ENCODE measurements at places on chromosomes 6 and 20. TPM values are rescaled to one million over a fixed set of nuclear protein-coding genes. Genes with fewer than 3 reads are reported as not detected.

GRCh38 chr20:46546298-46546697 is 4.2 kb downstream of the OCSTAMP start:
- no peak overlapping the region for H3K4me3 ChIP-seq
- no peaks in the 10 kb centered on the region for H3K36me3 ChIP-seq
- DNase-seq = no peak
- no peak overlapping the region for H3K27ac ChIP-seq
- no peaks in the 10 kb centered on the region for H3K27me3 ChIP-seq

Gene TRIM15
- not detected for total RNA-seq

- DNase-seq = no peak
- H3K36me3 ChIP-seq = no peaks in the 10 kb centered on the region
- H3K27ac ChIP-seq = no peak overlapping the region
- H3K27me3 ChIP-seq = no peaks in the 10 kb centered on the region
- H3K4me3 ChIP-seq = no peak overlapping the region
- no peaks in the 10 kb centered on the region for H3K4me1 ChIP-seq
Measured at GRCh38 chr6:19796452-19796851, 40.7 kb upstream of the ID4 start.

Gene OLIG3
- total RNA-seq = not detected

Gene HSPA12B
- total RNA-seq = not detected

Gene CCN5
- total RNA-seq = not detected

GRCh38 chr6:119463081-119463626 is 113.6 kb upstream of the MAN1A1 start:
- no peak for DNase-seq
- no peaks in the 10 kb centered on the region for H3K36me3 ChIP-seq
- no peak overlapping the region for H3K4me3 ChIP-seq

Gene ATP9A
- total RNA-seq = not detected

DNA sequence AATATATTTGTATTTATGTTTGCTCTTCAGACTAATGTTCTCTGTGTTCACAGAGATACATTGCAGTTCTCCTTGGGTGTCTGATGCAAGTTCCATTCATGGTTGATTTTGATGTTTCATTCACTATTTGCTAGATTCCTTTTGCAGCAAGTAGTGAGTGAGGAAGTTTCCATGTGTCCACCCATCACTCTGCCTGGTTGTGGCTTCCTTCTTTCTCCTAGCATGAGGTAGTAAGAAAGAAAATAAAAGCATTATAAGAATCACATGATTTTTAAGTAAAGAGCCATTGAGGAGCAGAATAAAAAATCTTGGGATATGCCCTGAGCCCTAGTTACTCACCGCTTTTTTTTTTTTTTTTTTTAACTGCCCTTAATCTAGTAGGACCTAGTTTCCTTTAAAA is 8.7 kb downstream of the SASH1 start:
- H3K4me3 ChIP-seq = no peak overlapping the region
- H3K27me3 ChIP-seq = no peaks in the 10 kb centered on the region

DNA sequence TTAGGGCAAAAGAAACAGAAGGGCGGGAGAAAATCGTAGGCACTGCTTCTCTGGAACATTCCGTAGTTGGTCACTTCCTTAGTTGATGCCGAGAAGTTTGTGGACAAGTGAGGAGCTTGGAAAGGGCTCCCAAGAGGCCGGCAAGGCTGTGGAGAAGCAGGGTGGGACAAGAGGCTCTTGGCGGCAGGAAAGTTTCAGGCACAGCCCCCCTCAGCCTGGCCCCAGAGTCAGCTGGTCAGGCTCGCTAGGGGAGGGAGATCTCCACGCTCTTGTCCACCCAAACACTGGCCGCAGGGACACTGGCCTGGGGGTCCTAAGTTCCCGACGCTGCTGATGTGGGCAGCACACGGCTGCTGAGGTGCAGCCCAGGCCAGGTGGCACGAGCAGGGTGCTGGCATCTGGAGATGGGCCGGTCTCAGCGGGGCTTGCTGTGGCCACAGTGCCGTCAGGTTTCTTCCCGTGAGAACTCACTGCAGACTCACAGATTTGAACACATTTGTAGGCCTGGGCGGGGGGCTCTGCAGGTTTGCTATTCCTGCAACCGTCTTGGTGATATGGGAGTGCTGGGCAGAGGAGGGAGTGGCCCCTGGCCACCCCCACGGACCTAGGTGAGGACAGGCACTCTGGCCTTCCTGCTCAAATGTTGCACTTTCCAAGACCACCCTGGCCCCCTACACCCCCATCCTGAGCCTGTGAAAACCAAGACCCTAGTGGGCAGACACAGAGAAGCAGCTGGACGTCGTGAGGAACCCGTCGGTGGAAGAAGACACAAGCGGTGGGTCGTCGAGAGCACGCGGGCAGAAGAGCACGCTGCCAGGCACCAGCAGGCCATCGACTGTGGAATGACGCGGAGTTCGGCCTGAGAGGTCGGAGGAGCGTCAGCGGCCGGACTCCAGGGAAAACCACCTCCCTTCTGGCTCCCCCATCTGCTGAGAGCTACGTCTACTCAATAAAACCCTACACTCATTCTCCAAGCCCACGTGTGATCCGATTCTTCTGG is 160.1 kb downstream of the ERMARD start:
- H3K36me3 ChIP-seq = no peaks in the 10 kb centered on the region
- H3K27me3 ChIP-seq = no peaks in the 10 kb centered on the region
- H3K4me1 ChIP-seq = no peaks in the 10 kb centered on the region

Gene DOK5
- not detected for total RNA-seq

GRCh38 chr20:59749301-59749700 is 145.0 kb downstream of the PHACTR3 start:
- no peaks in the 10 kb centered on the region for H3K27me3 ChIP-seq
- no peaks in the 10 kb centered on the region for H3K4me1 ChIP-seq
- H3K36me3 ChIP-seq = no peaks in the 10 kb centered on the region
- H3K27ac ChIP-seq = no peak overlapping the region

DNA sequence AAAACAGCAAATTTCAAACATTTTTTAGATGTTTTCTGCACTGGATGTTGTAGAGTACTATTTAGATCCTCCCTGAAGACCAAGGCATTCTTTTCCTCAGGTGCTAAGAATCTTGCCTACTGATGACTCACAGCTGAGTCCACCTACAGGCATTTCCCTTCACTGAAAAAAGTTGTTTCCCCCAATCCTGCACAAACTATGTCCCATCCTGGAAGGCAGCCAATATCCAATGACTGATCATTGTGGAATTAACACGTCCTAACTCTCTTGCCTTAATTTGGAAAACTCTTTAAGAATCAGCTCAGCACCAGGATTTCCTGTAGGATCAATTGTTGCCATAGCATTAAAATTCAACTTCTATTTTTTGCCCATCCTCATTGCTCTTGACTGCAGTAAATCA is 268.4 kb upstream of the IRAK1BP1 start:
- H3K4me3 ChIP-seq = no peak overlapping the region
- no peaks in the 10 kb centered on the region for H3K4me1 ChIP-seq
- no peaks in the 10 kb centered on the region for H3K27me3 ChIP-seq
- H3K27ac ChIP-seq = no peak overlapping the region
- DNase-seq = no peak
- H3K36me3 ChIP-seq = no peaks in the 10 kb centered on the region

GRCh38 chr6:97305414-97306066 is 22.5 kb upstream of the MMS22L start:
- H3K4me3 ChIP-seq = no peak overlapping the region
- no peak overlapping the region for H3K27ac ChIP-seq
- DNase-seq = no peak
- H3K36me3 ChIP-seq = no peaks in the 10 kb centered on the region

DNA sequence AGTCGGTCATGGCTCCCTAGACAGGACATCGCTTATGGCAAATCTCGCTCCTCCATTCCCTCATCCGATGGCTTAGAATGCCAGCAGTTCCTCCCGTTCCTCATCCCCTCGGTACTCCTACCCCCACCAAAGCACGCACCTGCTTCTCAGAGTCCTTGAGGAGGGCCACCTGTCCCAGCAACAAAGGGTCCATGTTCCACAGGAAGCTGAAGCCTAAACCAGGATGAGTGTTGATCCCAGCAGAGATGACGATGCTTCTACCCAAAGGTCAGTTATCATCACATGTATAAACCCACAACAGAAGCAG is 111.2 kb downstream of the THBS2 start:
- H3K27me3 ChIP-seq = no peaks in the 10 kb centered on the region
- no peak for DNase-seq
- no peak overlapping the region for H3K4me3 ChIP-seq
- H3K4me1 ChIP-seq = no peaks in the 10 kb centered on the region

GRCh38 chr6:17197607-17198006 is 83.6 kb upstream of the RBM24 start:
- no peak overlapping the region for H3K27ac ChIP-seq
- H3K27me3 ChIP-seq = no peaks in the 10 kb centered on the region
- no peaks in the 10 kb centered on the region for H3K36me3 ChIP-seq
- H3K4me1 ChIP-seq = no peaks in the 10 kb centered on the region

DNA sequence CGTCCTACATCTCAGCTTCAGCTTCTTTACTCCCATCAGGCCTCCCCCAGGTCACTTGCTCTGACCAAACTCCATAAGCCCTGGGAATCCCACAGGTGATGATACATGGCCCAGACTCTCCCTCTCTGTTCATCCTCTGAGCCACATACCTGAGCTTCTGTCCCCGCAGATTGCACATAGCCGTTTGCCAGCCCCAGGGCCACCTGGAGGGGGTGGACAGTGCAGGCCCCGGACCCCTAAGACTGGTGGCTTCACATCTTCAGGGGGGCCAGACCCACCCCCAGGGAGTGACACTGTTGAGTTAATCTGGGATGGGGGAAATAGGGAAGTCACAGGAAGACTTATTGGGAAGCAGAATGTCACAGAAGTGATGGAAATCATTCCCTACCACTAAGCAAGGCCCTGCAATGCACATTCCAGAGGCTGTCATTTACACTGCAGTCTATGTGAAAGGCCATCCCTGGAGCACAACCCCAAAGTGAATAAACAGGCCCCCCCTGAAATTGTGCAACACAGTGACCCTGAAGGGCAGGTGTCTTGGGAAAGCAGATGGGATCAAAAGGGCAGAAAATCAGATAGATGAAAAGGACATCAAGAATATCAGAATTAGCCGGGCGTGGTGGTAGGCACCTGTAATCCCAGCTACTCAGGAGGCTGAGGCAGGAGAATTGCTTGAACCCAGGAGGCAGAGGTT is 2.2 kb downstream of the RXRB start:
- peaks cover 27% of the 10 kb centered on the region for H3K36me3 ChIP-seq
- no peak for DNase-seq
- no peaks in the 10 kb centered on the region for H3K27me3 ChIP-seq

Data from naive thymus-derived CD4-positive, alpha-beta T cell (primary cell).